SK-N-SH treated with all-trans-retinoic acid at 6 μM for 48 hours (cell line): ENCODE measurements at places on chromosomes 12 and 14.
A peak's percentile ranks its signal among the peaks of the same experiment; 100 is the strongest.

DNA sequence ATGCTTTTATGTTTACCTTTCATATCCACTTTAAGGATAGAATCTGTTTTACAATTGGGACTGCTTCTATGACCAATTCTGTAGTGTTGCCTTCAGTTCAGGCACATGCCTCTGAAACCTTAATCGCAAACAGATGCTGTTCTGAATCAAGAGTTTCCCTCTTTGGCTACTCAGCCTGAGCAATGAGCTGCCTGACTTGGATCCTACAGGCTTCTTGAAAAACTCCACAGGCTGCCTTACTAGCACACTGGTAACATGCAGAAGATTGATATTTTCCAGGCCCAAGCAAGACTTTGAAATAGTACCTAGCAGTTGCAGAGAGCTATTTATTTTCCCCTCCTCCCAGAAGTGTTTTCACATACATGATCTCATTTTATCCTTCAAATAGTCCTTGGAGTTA is 34.8 kb upstream of the PMCH start:
- ATAC-seq = peak; percentile 86

DNA sequence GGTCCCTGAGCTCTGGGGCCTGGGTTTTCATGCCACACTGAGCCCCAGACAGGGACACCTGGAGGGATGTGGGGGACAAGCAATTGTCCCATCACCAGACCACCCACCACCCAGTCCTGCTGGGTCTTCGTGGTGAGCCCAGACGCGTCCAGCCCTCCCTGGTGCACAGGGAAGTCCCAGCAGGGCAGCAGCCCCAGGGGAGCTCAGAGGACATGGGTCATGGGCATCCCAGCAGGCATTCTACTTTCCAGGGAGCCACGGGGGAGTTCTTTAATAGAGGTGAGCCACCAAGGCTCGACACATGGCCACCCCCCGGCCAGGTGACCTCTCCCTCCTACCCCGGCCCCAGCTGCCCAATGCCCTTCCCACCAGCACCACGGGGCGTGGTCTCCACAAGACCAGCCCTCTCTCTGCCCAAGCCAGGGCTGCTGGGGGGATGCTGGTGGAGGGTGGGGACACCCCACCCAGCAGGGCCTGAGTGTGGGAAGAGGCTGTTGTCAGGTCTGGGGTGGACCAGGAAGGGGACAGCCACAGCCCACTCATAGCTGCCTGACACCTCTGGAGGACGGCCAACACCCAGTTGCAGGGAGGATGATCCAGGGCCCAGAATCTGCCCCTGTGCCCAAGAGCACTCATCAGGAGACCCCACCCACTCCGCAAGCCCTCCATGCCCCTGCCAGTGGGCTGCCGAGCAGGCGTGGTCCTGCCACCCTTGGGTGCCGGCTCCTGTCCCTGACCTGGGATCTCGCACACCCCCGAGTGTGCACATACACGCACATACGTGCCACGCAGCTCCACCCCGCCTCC is 14.1 kb downstream of the AKT1 start:
- ATAC-seq = no peak

DNA sequence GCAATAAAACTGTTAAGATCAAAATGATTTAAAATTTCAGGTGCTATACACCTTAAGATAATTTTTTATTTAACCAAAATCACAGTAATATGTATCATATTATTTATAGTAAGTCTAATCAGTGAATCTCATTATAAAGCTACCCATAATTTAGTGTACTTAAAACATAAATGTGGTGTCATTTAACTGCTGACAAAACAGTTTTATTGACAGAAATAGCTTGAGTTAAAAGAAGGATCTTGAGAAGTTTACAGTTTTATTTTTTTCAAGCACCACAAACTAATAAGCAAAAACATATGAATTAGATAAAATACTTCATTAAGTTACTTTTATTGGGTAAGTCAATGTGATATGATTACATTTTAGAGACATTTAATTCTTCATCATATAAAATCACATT is 400.4 kb downstream of the PRKD1 start:
- no peak for ATAC-seq

GRCh38 chr12:20415641-20416040 is 47.3 kb downstream of the PDE3A start:
- no peak for ATAC-seq

DNA sequence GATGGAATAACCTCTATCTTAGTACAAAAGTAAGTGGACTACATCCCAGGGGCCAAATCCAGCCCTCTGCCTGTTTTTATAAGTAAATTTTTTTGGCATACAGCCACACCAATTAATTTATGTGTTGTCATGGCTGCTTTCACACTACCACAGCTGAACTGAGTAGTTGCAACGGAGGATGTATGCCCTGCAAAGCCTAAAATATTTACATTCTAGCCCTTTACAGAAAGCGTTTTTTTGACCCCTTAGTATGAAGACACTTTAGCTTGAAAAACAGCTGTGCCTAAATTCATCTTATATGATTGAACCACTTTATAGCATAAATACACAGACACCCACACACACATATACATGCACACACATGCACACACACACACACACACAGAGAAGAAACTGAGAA is 501.6 kb downstream of the EGLN3 start:
- ATAC-seq = no peak

GRCh38 chr14:100116134-100116533 is 43.3 kb downstream of the DEGS2 start:
- ATAC-seq = no peak

DNA sequence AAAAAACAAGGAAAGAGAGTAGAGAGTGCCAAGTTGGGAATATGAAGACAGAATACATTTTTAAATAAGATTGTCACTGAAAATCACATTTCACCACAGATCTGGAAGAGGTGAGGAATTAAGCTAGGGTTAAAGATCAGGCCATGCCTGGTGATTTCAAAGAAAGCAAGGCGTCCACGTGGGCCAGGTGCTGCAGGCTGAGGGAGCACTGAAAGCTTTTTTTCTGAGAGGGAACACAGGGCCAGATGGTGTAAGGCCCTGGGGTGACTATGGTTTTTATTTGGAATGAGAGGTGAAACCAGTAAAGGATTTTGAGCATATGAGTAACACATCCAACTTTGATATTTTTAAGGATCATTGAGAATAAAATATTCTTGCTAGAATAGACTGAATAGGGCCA is 20.9 kb downstream of the SYT1 start:
- no peak for ATAC-seq

GRCh38 chr12:116876151-116876869 is 4.9 kb downstream of the HRK start:
- ATAC-seq = no peak

GRCh38 chr14:104830781-104831180 is 29.9 kb downstream of the ZBTB42 start:
- no peak for ATAC-seq

DNA sequence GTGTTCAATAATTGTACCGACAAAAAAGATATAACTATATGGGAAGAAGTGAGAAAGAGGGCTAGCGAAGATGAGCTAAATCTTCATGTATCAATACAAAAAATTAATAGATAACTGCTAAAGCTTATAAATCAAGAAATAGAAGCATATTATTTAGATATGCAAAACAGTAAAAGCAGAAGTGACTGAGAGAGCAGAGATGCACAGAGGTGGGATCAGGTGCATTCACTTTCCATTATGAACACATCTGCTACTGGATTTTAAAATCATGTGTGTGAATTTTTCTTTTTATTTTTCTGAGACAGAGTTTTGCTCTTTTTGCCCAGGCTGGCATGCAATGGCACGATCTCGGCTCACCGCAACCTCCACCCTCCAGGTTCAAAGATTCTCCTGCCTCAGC is 33.4 kb downstream of the GUCY2C start:
- ATAC-seq = no peak

- ATAC-seq = no peak
Measured at GRCh38 chr14:52863334-52863700, 71.9 kb upstream of the GNPNAT1 start.

DNA sequence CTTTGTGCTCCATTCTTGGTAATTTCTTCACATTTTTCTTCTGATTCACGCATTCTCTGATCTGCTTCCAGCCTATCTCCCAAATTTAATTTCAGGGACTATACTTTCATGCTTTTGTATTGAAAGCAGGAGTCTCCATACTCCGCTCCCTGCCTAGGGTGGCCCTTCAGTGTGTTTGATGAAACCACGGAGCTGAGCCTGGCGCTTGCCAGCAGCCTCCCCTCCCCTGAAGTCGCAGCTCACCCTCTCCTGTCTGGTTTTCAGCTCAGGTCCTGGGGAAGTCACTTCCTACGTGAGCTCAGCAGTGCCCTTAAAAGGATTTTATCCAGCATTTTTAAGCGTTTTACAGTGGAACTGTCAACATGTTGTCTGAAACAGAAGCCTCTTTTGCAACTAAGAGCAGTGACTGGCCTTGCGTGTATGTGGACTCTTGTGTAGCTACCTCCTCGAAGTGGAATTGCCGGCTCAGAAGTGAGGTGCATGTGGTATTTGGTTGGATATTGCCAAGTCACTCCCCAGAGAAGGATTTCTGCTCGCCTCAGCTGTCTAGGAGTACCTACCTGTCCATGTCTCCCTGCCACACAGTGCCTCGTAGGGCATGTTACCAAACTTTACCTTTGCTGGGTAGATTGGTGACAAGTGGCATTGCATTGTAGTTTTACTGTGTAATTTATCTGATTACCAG is 78.5 kb downstream of the TESC start:
- ATAC-seq = no peak

- no peak for ATAC-seq
Measured at GRCh38 chr12:80752464-80752863, 35.8 kb downstream of the MYF5 start.

GRCh38 chr12:76455582-76456345 is 103.8 kb downstream of the OSBPL8 start:
- ATAC-seq = peak; percentile 98

DNA sequence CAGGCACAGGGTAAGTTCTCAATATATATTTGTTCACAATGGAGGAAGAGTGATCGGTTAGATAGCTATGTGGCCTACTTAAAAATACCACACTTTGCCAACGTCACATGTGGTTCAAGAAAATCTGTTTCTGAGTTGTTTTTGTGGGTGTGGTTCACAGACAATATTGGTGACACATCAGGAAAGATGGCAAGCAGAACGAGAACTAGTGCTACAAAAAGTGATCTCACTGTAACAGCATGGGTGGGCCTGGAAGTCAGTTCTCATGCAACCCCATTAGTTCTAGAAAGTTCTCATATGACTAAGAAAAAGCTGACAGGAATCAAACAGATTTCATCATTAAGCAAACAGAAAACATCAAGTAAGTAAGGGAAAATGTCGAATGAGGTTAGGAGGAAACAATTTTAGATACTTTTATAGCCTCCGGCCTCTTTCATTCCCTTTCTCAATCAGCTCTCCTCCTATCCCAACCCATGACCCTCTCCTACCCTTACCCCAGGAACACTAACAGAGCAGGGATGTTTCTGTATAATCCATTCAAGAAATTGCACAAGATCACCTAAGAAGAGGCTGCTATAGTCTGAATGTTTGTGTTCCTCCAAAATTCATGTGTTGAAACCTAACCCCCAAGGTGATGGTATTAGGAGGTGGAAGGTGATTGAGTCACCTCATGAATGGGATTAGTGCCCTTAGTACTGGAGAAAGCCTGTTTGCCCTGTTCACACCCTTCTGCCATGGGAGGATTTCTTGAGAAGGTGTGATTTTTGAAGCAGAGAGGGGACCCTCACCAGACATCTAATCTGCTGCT is 15.5 kb upstream of the NTN4 start:
- peak; percentile 21; the same call in 2 of the 3 replicates for ATAC-seq

- ATAC-seq = no peak
Measured at GRCh38 chr12:114848666-114849065, 164.7 kb upstream of the TBX3 start.

- ATAC-seq = no peak
Measured at GRCh38 chr12:14843425-14843887, at the start of gene ART4. ART4 (minus strand) TSS chr12:14843526; CDS start chr12:14843113, 413 bp downstream.

- no peak for ATAC-seq
Measured at GRCh38 chr12:6653987-6654386, 6.8 kb upstream of the ACRBP start.

- ATAC-seq = no peak
Measured at GRCh38 chr14:52391881-52392615, 77.9 kb downstream of the PTGER2 start.

- no peak for ATAC-seq
Measured at GRCh38 chr12:116592731-116593130, 33.5 kb downstream of the MAP1LC3B2 start.

DNA sequence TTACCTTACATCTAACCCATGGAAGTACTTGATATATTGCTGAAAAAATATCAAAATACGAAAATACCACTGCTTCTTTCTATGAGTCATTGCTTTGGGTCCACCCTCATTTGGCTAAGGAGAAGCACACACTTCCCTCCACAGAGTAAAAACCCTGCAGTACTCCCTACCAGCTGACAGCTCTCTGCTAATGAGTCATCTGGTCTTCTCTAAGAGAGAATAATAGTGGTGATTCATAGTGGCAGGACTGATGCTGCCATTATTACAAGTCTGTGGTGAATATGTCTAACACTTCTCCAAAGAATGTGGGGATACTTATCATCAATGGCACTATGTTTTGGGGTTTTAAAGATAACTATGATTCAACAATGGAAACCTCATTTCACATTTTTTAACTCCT is 90.7 kb downstream of the PPFIA2 start:
- ATAC-seq = peak; percentile 85

- ATAC-seq = no peak
Measured at GRCh38 chr12:101909646-101910045, 32.3 kb downstream of the DRAM1 start.
